Pancreas (tissue), 10 donors: ENCODE measurements at places on chromosomes 5 and 9.

GRCh38 chr5:79491690-79492317 is 22.1 kb downstream of the HOMER1 start:
- no peak for DNase-seq
- no peaks in the 10 kb centered on the region for H3K27me3 ChIP-seq
- H3K4me3 ChIP-seq = no peak overlapping the region
- H3K36me3 ChIP-seq = no peaks in the 10 kb centered on the region
- no peak overlapping the region for H3K27ac ChIP-seq
- H3K4me1 ChIP-seq = no peaks in the 10 kb centered on the region

- H3K36me3 ChIP-seq = no peaks in the 10 kb centered on the region
- DNase-seq = no peak
- H3K27ac ChIP-seq = no peak overlapping the region
- no peak overlapping the region for H3K4me3 ChIP-seq
- no peaks in the 10 kb centered on the region for H3K4me1 ChIP-seq
- H3K27me3 ChIP-seq = no peaks in the 10 kb centered on the region
Observed at GRCh38 chr5:107294211-107294550, 376.6 kb downstream of the EFNA5 start.

DNA sequence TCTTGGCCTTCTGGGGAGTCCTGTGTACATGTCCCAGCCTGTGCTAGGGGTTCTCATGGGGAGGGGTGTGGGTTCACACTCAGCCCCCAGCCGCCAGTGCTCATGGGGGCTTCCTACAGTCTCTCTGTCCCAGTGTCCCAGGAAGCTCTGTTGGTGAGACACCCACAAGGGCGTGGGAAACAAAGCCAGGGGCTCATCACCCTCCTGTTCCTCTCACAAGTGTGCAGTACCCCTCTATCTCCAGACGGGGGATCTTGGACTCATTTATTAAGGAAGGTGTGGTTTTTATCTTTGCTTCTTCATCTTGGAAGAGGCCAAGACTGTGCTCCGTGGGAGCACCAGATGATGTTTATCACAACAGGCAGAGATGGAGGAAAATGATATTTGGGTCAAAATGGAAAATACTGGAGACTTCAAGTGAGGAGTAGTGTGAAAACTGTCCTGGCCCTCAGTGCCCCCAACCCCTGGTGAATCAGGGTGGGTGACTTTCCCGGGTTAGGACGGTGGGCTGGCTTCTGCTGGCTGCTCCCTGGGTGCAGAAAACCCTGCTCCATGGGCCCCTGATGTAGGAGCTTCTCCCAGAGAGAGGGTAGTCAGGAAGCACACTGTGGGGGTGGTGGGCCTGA is 15.2 kb downstream of the TMEM171 start:
- no peak for DNase-seq
- H3K4me3 ChIP-seq = no peak overlapping the region
- no peaks in the 10 kb centered on the region for H3K4me1 ChIP-seq
- no peak overlapping the region for H3K27ac ChIP-seq
- H3K36me3 ChIP-seq = no peaks in the 10 kb centered on the region

- peak overlapping the region; percentile 86 for H3K27ac ChIP-seq
- peak; percentile 69 for DNase-seq
- H3K4me1 ChIP-seq = peaks cover 29% of the 10 kb centered on the region
- no peaks in the 10 kb centered on the region for H3K36me3 ChIP-seq
- H3K27me3 ChIP-seq = no peaks in the 10 kb centered on the region
Observed at GRCh38 chr5:172901012-172901780, 58.0 kb upstream of the RPL26L1 start.

DNA sequence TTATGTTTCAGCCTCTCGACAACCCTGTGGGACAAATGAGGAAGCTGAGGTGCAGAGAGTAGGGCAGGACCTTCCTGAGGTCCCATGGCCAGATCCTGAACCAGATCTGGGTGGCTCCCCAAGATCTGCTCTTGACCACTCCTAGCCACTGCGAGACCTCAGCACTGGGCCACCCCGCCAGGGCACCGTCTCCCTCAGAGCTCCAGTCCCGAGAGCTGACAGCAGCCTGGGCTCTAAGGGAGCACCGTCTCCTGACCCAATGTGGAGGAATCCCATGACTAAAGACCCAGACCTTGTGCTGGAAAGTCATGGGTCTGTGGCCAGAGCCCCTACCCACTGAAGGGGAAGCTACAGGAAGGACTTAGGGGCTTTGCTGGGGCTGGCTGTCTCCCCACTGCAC is 4.5 kb upstream of the LMX1B start:
- no peak for DNase-seq
- no peaks in the 10 kb centered on the region for H3K27me3 ChIP-seq
- no peaks in the 10 kb centered on the region for H3K4me1 ChIP-seq
- no peak overlapping the region for H3K4me3 ChIP-seq

DNA sequence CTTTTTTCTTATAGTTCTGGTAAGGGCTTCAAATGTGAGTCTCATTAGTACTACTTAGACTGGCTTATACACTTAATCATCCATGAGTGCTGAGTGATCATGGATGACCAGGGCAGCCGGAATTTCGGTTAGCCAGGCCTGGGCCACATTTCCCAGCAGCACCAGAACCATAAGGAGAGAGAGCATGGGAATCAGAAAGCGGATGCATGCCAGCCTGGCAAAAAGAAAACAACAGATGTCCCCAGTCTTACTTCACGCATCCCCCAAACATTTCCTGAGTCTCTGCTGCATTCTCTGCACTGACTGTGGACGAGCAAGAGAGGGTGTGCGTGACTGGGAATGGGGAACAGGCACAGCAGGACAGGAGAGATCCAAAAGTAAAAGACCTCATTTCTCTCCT is 371.1 kb upstream of the ZNF608 start:
- no peak overlapping the region for H3K27ac ChIP-seq
- H3K27me3 ChIP-seq = no peaks in the 10 kb centered on the region
- H3K4me3 ChIP-seq = no peak overlapping the region
- no peak for DNase-seq

DNA sequence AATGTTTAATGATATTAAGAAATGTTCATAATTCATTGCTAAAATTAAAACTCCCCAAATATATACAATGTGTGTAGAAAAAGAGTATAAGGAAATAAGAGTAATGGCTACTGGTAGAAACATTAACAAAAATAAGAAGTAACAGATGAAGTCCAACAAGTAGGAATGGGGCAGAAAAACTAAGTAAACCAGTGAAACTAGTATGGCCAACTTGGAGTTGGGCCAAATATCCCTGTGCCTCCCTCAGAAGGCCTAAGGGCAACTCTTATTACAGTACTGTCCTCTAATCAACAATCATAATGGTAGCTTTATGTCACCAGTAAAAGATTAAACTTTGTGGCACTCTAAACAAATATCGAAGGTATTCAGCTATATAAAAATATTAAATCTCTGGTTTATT is 93.5 kb downstream of the SSBP2 start:
- H3K4me3 ChIP-seq = no peak overlapping the region
- no peaks in the 10 kb centered on the region for H3K27me3 ChIP-seq
- H3K36me3 ChIP-seq = no peaks in the 10 kb centered on the region
- no peak for DNase-seq

DNA sequence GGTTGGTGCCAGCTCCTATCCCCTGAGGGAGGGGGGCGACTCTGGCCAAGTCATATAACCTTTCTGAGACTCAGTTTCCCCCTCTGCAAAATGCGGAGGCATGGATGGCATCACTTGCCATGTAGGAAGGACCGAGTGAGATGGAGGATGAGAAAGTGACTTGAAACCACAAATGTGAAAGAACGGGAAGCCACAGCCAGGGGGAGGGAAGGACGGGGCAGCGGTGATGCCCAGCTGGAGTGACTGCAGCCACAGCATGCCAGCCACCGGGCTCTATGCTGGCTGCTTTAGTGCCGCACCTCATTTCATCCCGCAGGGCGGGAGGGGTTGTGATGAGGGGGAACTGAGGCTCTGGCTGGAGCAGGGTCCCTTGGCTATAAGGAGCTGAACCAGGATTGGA is 74.5 kb downstream of the HMCN2 start:
- H3K27me3 ChIP-seq = no peaks in the 10 kb centered on the region
- no peaks in the 10 kb centered on the region for H3K4me1 ChIP-seq
- H3K4me3 ChIP-seq = no peak overlapping the region
- H3K36me3 ChIP-seq = no peaks in the 10 kb centered on the region
- DNase-seq = no peak

- H3K4me3 ChIP-seq = peak overlapping the region; percentile 93
- no peak for DNase-seq
- H3K27me3 ChIP-seq = no peaks in the 10 kb centered on the region
- no peaks in the 10 kb centered on the region for H3K4me1 ChIP-seq
- peak overlapping the region; percentile 99 for H3K27ac ChIP-seq
Observed at GRCh38 chr5:68217528-68217927, 2.0 kb downstream of the PIK3R1 start.

DNA sequence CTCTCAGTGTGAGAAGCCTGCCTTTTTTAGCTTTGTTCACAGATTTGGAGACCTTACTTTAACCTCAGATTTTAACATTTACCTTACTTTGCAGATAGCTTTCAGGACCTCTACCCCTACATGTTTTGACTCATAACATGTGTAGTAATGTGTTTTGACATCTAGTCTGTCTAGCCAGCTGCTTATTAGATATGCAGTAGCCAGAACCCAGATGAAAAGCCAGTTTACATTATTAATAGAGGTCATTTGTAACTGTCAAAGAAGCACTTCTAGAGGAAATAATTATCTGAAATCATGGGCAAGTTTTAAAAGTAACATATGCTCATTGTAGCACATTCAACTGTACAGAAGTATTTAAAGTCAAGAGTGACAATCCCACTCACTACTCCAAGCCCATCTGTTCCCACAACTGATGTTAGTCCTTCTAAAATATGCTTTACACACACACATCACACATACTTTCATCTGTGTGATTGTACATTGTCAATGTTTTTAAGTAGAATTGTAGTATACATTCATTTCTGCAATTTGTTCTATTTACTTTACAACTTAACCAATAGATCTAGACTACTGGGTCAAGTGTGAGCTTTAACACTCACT is 71.8 kb upstream of the NIPAL4 start:
- no peaks in the 10 kb centered on the region for H3K4me1 ChIP-seq
- DNase-seq = no peak
- H3K4me3 ChIP-seq = no peak overlapping the region
- H3K27ac ChIP-seq = no peak overlapping the region

DNA sequence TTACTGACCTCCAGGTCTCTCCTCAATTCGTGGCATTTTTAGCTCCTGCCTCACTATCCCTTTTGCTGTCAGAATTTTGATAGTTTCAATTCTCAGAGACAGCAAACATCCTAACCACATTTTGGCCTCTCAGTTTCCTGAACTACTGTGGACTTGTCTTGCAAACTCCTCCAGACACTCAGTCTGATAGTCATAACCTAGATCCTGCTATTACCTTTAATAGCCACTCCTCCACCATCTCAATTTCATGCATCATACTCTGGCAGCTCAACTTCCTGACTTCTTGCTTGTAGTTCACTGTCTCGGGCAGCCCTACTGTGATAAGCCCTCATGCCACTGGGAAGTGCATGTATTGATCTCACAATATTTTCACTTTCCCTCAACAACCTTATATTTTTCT is 481.8 kb upstream of the CDH18 start:
- H3K27me3 ChIP-seq = no peaks in the 10 kb centered on the region
- H3K27ac ChIP-seq = no peak overlapping the region

DNA sequence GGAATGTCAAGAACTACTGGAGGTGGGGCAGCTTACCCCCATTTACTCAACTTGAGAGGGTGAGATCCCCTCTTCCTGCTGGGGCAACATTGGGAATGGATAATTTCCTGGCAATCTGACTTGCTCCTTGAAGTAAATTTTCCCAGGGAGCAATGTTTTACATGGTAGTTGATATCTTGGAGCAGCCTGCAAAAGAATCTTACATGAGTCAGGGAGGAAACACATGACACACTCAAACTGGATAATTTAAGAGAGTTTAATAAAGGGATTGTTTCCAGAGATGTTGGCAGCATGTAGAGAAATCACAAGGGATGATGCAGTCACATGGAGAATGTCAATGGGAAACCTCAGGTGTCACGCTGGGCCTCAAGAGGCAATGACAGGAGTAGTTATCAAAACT is 212.5 kb downstream of the GAS1 start:
- H3K27me3 ChIP-seq = no peaks in the 10 kb centered on the region
- H3K27ac ChIP-seq = no peak overlapping the region
- no peak overlapping the region for H3K4me3 ChIP-seq
- no peak for DNase-seq
- peaks cover 36% of the 10 kb centered on the region for H3K4me1 ChIP-seq
- no peaks in the 10 kb centered on the region for H3K36me3 ChIP-seq

DNA sequence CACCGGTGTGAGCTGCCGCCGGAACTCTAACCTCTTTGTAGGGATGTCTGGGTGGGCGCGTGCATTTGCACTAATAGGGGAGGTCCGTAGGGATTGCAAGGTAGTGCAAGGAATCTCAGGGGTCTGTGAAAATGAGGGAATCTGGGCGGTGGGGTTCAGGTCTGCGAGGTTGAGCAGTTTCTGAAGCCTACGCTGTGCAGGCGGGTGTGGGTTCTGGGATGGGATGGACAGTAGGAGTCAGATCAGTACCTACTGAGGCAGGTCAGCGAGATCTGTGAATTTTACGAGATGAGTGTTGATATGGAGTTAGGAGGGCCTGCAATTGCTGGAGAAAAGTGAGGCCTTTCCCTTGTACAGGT is 856 bp upstream of the ATOSB start:
- peak overlapping the region; percentile 40 for H3K4me3 ChIP-seq
- no peaks in the 10 kb centered on the region for H3K36me3 ChIP-seq

GRCh38 chr9:126690431-126691051 is 76.8 kb downstream of the LMX1B start:
- peak; percentile 43 for DNase-seq
- H3K36me3 ChIP-seq = no peaks in the 10 kb centered on the region
- no peak overlapping the region for H3K4me3 ChIP-seq
- H3K27me3 ChIP-seq = no peaks in the 10 kb centered on the region

- H3K27ac ChIP-seq = no peak overlapping the region
- H3K4me3 ChIP-seq = no peak overlapping the region
- DNase-seq = no peak
- no peaks in the 10 kb centered on the region for H3K4me1 ChIP-seq
- H3K36me3 ChIP-seq = no peaks in the 10 kb centered on the region
Observed at GRCh38 chr5:125837866-125838265, 585.3 kb upstream of the GRAMD2B start.

DNA sequence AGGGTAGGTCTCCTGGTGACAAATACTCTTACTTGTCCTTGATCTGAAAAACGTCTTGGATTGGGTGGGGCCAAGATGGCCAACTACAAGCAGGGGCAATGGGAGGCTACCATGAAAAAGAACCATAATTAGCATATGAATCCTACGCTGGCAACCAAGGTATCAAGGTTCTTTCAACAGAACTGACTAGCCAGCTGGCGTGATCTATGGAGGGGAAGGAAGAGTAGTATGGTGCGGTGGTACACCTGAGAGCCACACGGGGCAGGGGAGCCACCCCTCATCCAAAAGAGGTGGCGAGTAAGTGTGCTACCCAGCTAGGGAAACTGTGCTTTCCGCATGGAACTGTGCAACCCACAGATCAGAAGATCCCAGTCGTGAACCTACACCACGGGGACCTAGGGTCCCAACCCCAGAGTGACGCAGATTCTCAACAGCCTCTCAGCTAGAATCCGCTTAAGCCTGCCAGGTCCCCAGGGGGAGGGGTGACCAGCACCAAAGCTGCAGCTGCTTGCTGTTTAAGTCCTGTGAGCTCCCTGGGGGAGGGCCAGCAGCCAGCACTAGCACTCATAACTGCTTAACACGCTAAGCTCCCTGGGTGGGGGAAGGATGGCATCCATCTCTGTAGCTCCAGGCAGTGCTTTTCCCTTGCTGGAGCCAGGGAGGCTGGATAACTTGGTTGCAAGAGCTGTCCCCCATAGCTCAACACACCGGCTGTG is 334.8 kb downstream of the FBXL17 start:
- no peak overlapping the region for H3K27ac ChIP-seq
- no peak for DNase-seq
- no peaks in the 10 kb centered on the region for H3K4me1 ChIP-seq
- no peak overlapping the region for H3K4me3 ChIP-seq
